ENCODE measurements at places on chromosomes 2 and 18.
A peak's percentile ranks its signal among the peaks of the same experiment; 100 is the strongest.

- no peak for DNase-seq
Measured at GRCh38 chr18:68147728-68148127, 567.2 kb downstream of the TMX3 start.

DNA sequence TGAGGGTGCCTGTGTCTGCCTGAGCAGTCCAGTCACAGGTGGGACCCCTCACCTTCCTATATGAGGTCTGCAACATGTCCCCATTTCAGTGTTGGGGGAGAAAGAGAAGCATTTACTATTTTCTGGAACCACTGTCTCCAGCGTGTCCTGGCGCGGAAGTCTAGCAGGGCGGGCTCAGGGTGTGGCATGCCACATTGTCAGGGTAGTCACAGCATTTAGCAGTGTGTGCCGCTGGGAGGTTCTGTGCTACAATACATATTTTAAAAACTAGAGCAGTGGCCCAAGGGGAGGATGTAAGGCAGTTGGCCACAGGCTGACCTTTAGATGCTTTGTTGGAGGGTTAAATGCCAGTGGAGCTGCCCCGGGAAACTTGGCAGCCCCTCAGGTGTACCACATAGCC, 12.5 kb downstream of the UBE2F start:
- DNase-seq: no peak

DNA sequence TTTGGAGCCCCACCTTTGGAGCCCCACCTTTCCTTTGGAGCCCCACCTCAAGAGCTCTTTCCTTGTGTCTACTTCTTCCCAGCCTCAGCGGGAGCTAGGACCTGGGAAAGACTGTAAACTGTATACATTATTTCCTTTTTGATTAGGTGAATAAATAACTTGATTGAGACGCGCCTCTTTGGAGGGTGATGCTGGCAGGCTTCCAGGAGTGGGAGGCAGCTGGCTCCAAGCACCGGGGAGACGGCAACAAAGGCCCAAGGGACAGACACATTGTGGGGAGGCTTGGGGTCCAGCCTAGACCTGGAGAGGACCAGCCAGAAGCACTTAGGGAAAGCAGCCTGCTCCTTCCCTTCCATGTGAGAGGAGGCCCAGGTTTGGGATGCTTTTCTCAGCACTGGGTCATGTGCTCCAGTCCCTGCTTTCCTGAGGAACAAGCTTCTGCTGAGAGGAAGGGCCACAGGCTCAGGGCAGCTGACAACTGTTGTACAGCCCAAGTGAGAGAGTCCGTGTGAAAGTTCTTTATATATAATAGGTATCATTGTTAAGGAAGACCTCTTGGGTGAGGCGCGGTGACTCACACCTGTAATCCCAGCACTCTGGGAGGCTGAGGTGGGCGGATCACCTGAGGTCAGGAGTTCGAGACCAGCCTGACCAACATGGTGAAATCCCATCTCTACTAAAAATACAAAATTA, 297.2 kb upstream of the SLC14A2 start:
- no peak for DNase-seq

- DNase-seq: no peak
Measured at GRCh38 chr2:70565039-70565731, 11.6 kb upstream of the TGFA start.

- DNase-seq: no peak
Measured at GRCh38 chr2:46655551-46656436, 176.4 kb downstream of the TMEM247 start.

- DNase-seq: no peak
Measured at GRCh38 chr18:6638447-6638846, 91.1 kb upstream of the ARHGAP28 start.

DNA sequence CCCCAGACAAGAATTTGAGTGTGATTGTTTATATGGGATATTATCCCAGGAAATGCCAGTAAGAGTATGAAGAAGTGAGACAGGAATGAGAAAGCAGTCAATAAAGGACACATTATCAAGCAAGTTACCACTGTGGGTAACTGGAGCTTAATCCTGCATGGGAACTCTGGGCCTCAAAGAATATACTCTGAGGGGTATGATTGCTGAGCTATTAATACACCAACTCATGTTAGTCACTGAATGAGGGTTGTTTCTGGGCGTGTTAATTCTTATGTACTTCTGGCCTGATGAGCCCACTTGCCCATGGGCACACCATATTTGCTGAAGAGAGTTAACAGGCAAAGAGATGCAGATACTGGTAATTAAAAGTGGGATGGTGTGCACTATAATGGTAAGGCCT, 26.6 kb upstream of the PAIP2B start:
- no peak for DNase-seq

GRCh38 chr2:106353676-106354075, 114.5 kb downstream of the RGPD3 start:
- no peak for DNase-seq

DNA sequence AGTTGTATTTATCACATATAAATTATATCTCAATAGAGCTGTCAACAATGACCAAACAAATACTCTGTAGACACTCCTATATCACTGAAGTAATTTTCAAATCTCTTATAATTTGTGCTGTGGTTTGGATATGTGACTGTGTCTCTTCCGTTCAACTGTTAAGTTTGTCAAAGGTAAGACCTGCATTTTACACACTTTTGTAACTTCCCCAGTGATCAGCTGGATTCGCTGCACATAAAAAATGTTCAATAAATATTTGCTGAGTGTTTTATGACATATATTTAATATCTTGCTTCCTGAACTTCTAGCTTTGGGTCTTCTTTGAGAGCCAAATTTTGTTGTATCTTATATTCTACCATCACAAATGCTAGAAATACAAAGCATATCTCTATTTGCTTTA, 57.3 kb upstream of the ROCK1 start:
- no peak for DNase-seq

GRCh38 chr2:20365249-20365817, 14.7 kb upstream of the PUM2 start:
- DNase-seq: no peak

GRCh38 chr18:54296062-54296461, 26.7 kb downstream of the POLI start:
- DNase-seq: no peak

DNA sequence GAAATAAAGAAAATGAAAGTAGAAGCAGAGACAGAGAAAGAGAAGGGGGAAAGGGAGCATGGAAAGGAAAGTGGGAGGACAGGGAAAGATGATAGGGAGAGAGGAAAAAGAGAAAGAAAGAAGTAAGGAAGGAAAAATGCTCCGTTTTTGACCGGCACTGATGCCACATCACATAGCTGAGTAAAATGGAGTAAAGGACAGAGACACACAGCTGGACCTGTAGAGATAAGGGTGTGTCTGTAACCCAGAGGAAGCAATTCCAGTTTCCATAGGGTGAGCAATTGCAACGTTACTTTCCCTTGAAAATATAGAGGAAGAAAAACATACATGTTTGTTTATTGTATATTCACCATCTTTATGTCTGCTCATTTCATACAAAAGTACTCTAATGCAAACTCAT, 1866.9 kb upstream of the PIK3C3 start:
- DNase-seq: no peak

DNA sequence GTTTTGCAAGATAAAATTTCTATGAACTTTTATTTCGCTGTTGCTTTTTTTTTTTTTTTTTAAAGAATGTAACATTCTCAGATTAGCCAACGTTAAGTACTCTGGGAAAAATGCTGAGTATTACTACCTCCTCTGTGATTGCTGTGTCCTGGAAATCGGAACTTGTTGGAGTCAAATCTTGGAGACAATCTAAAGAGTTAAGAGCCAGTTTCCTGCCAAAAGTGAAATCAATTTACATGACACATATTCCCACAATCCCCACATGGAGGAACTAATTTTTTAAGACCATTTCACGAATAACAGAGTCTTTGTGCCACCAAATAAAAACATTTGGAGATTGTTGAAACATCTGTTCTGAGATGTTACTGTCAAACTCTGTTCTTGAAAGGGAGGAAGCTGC, 127.8 kb downstream of the MEP1B start:
- DNase-seq: no peak

- DNase-seq: no peak
Measured at GRCh38 chr2:165891345-165891744, 62.2 kb downstream of the TTC21B start.

GRCh38 chr2:99644419-99644787, 154.6 kb upstream of the REV1 start:
- no peak for DNase-seq

GRCh38 chr2:140529706-140530105, 1601.1 kb downstream of the LRP1B start:
- no peak for DNase-seq

DNA sequence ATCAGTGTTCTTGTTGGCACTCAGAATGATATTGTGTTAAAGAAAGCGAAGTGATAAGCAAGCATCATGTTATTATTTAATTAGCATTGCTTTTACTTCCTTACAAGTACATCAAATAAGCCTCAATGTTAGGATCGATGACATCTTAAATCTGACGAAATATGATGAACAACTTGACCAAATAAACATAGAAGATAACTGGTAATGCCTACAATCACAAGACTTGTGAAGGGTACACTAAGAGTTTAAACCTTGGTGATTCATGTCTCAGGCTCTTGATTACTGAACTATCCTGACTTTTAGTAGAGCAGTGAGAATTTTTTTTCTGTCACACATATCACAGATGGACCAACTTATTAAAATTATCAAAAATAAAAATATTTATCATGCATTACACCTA, 500.8 kb upstream of the ZEB2 start:
- DNase-seq: no peak

DNA sequence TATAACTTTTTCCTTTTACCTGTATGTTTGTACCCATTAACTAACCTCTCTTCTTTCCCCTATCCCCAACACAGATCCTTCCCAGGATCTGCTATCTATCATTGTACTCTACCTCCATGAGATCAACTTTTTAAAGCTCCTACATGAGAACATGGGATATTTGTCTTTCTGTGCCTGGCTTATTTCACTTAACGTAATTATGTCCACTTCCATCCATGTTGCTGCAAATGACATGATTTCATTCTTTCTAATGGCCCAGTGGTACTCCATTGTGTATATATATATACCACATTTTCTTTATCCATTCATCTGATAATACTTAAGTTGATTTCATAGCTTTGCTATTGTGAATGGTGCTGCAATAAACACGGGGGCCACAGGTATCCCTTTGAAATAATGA, 135.9 kb upstream of the THUMPD2 start:
- DNase-seq: no peak

GRCh38 chr2:241218131-241219029, 29.9 kb downstream of the ANO7 start:
- peak; percentile 55 for DNase-seq

DNA sequence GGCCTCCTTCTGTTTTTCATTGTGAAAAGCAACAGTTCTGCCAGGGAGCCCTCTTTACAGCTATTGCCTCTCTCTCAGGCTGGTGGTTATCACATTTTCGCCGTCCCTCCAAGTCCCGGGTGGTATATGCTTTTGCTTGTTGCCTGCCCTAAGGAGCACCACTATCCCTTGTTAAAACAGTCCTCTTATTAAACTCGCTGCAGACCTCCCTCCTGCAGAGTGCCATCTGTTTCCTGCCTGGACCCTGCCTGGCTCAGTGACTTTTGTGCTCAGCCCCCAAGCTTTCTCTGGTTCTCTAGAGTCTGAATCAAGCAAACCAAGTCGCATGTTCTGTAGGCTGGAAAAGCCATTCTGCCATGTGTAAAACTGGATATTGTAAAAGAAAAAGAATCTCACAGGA, 72.1 kb upstream of the FHL2 start:
- DNase-seq: no peak

- DNase-seq: peak; percentile 14
Measured at GRCh38 chr2:102619414-102620319, at the start of gene SLC9A2. TSS of gene SLC9A2 (plus strand) at chr2:102619553. CDS start at chr2:102619849, 296 bp downstream.

DNA sequence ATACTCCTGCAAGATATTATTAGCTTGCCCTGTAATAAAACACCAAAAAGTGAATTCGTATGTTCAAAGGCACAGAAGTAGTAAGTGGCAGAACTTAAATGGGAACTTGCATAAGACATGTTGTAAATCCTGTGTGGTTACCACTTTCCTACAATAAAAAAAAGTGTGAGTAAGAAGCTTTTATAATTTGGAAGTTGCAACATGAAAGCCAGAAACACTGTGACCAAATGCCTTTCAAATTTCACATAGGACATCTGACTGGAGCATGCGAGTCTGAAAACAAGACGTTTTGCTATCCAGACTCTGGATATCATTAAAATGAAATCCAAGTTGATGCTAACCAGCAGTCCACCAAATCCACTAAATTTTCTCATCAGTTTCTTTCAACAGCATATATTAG, 886.2 kb upstream of the NRXN1 start:
- no peak for DNase-seq

- no peak for DNase-seq
Measured at GRCh38 chr18:5891854-5892215, 3.5 kb downstream of the TMEM200C start.

- no peak for DNase-seq
Measured at GRCh38 chr2:169961911-169962310, 134.7 kb downstream of the UBR3 start.

GRCh38 chr2:232238108-232238507, 140.4 kb upstream of the ALPP start:
- no peak for DNase-seq

- no peak for DNase-seq
Measured at GRCh38 chr2:197353393-197354168, 43.0 kb upstream of the ANKRD44 start.

DNA sequence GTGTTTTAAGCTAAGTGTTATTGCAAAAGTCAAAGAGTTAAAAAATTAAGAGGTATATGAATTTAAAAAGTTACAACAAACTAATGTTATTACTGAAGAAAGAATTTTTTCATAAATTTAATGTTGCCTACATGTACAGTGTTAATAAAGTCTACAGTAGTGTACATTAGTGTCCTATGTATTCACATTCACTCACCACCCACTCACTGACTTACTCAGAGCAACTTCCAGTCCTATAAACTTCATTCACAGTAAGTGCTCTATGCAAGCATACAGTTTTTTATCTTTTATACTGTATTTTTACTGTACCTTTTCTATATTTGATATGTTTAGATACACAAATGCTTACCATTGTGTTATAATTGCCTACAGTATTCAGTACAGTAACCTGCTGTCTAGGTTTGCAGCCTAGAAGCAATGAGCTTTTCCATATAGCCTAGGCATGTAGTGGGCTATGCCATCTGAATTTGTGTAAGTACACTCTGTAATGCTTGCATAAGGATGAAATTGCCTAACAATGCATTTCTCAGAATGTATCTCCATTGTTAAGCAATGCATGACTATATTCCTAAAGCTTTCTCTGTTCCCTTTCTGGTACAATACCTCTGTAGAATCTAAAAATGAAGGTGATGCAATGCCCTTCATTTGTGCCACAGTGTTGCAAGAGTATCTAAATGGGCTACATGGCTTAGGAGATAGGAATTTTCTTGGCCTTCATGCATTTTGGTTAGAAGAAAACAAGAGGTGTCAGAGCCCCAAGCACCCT, 370.8 kb upstream of the NT5C1B start:
- DNase-seq: no peak

- DNase-seq: no peak
Measured at GRCh38 chr18:75377258-75377657, 50.2 kb downstream of the SMIM21 start.

Measured in left ventricle myocardium inferior (tissue), 1 donor.